CD8-positive, alpha-beta memory T cell (primary cell): ENCODE measurements at places on chromosomes 3 and 15.

- no peak for DNase-seq
Observed at GRCh38 chr3:171506743-171507319, 46.6 kb upstream of the TNIK start.

DNA sequence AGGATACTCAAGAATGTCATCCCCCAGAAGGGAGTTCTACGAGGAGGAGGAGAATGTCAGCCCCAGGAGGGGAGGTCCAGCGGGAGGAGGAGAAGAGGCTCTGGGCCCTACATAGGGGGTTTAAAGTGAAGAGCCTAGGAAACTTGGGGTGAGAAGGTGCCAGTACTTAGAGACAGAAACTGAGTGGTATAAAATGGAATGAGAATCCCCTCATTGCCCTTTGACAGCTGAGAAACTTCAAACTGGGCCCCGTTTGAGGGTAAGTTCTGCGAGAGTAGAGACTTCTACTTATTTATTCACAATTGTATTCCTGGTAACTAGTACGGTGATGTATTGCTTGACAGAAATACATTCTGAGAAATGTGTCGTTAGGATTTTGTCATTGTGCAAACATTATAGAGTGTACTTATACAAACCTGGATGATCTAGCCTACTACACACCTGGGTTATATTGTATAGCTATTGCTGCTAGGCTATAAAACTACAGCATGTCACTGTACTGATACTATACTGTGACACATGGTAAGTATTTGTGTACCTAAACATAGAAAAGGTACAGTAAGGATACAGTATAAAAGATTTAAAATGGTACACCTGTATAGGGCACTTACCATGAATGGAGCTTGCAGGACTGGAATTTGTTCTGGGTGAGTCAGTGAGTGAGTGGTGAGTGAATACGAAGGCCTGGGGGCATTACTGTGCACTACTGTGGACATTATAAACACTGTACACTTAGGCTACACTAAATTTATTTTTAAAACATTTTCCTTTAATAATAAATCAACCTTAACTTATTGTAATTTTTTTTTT is 62.0 kb downstream of the TSC22D2 start:
- DNase-seq, result no peak

DNA sequence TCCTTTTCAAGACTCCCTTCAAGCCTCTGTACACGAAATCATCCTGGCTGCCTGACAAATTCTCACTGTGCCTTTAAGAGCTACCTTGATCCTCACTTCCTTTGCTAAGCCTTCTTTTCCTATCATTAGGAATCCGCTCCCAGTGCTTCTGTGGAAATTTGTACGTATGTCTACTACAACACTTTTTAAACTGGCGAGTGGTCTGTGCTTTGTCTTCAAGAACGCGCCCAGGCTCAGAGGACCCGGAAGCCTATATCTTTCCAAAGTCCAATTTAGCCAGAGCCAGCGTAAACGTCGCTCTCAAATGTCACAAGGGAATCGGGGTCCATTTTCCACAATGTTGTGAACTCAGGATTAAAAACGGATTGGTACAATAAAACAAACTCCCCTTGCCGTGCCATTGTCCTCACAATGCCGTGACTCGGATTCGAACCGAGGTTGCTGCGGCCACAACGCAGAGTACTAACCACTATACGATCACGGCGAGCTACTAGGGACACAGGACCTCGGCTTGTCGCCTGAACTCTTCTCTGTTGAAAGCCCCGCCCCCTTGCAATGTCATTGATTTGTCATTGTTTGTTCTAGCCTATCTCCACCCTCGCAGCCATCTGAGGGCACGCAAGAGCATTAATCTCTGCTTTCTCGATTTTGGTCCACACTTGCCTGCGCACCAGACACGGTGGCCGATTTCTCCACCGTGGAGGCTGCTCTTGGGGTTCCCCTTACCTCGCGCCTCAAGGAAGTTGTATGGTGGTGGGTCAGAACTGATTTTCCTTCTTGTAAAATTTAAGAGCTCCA is 12.4 kb upstream of the SHF start:
- DNase-seq, result peak; percentile 99

- DNase-seq, result peak; percentile 42
Observed at GRCh38 chr3:10192953-10193691, 28.4 kb downstream of the IRAK2 start.

DNA sequence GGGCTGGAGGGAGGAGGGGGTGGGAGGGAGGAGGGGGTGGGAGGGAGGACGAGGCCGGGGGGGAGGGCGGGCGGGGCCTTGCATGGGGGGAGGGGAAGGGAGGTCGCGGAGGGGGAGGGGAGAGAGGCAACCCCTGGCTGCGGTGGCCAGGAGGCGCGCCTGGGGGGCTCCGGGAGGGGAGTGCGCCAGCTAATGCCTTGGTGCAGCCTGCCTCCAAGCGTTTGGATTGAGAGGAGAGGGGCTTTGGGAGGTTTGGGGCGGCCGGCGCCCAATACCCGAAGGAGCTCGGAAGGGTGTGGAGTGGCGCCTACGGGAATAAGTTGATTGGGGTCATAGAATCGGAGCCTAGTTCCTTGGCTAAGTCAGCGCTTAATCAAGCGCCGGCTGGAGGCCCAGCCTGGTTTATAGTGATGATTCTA is 557 bp downstream of the TFG start:
- peak; percentile 33 for DNase-seq

DNA sequence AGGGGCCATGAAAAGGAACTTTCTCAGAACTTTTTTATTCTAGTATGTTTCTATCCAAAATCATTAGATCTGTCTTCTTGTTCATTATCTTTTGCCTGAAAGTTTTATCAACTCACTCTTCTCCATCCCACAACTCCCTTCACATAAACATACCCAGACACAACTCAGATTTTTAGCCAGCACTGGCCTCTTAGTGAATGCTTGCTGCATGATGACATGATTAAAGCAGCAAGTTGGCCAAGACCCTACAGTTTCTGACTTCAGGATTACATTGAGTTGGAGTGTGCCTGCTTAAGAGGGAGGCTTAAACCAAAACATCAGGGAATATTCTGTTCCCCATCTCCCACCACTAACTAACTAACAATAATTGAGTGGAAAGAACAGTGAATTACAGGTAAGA is 38.1 kb downstream of the PLSCR2 start:
- no peak for DNase-seq

DNA sequence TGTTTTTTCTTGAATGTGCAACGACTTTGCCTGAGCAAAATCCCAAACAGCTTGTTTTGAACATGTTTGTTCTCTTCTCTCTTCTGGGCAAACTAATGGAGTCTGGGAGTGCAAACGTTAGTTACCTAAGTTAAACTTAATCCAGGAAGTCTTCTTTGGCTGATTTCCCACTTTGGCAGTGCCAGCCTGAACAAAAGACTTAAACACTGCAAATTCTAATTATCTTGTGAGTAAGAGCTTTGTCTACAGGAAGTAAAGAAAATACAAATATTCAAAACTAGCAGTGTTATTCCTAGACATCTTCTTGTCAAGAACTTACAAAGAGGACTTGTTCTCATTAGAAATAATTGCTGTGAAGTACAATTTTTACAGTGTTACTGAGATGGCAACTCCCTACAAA is 16.7 kb upstream of the DENND6A start:
- no peak for DNase-seq

- no peak for DNase-seq
Observed at GRCh38 chr3:138046955-138047354, 37.0 kb downstream of the CLDN18 start.

DNA sequence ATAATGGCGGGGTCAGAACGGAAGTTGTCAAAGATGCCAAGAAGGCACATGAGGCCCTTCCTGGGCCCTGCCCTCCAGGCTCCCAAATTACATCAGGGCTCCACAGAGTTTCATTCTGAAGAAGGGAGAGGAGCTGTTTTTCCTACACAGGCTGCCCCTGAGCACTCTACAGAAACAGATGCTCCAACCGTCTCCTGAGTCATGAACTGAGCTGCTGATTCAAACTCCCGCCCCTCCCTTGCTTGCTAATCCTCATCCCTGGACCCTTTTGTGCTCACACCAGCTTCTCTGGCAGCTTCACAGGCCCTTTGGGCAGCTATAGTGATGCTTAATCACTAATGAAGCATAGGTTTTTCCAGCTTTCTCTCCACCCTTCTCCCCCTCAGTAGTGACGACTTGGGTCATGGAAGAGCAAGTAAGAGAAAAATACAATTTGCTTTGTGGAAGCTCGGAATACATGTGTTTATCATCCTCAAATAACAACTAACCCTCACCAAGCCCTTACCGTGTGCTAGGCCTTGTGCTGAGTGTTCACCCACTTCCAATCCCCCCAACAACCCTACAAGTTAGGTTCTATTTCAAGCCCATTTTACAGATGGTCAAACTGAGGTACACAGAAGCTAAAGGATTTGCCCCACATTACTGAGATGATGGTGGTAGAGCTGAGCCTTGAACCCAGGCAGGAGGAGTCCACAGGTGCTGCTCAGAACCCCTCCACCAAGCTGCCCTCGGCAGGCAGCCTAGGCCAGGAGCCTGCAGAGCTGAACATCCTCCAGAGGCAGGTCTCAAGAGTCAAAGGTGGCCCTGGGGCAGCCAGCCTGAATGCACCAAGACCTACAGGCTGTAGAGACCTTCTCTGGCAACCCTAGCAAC is 21.9 kb downstream of the MEGF11 start:
- DNase-seq, result no peak

GRCh38 chr3:73431183-73431900 is 193.4 kb downstream of the PDZRN3 start:
- no peak for DNase-seq

GRCh38 chr3:75224412-75224811 is 439.7 kb upstream of the FRG2C start:
- no peak for DNase-seq

- no peak for DNase-seq
Observed at GRCh38 chr3:107076946-107077345, 300.3 kb upstream of the CCDC54 start.

- DNase-seq, result no peak
Observed at GRCh38 chr3:9246189-9246588, 3.3 kb downstream of the SRGAP3 start.

DNA sequence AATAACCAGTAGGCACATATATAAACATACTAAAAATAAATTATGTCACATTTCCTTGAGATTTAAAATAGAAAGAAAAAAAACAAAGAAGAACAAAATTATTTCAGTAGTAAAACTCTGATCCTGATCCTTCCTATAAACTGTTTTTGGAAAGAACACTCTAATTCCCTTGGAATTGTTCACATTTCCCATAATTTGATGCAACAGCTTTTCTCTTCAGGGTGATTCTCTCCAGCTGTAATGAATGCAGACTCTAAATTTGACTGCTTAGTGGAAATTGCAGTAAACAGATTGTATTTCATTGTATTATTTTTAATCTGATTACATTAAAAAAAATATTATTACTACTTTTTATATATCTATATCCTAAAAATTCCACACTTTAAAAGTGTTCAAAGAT is 70.2 kb upstream of the ABI3BP start:
- no peak for DNase-seq

- DNase-seq, result no peak
Observed at GRCh38 chr15:31077941-31078340, 23.6 kb downstream of the TRPM1 start.

DNA sequence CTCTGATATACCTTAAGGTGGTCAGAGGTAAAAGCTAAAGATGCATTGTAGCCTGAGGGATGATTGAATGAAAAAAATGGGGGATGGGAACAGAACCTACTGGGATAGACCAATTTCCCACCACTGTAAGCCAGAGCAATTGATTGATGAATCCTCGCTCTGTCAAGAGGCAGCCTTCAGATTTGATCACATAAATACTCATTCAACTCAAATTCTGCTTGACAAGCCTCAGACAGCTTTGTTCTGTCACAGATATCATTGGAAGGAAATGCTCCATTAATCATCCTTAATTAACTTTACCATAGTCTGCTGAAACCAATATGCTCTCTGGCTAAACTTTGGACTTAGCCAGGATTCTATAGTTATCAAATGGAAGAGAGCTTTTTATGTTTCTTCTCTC is 467.8 kb downstream of the MECOM start:
- no peak for DNase-seq

GRCh38 chr3:70298385-70298784 is 14.1 kb downstream of the MDFIC2 start:
- DNase-seq, result no peak

- DNase-seq, result no peak
Observed at GRCh38 chr3:46716461-46717441, 918 bp downstream of the PRSS50 start.
